Uterus (tissue), 4 donors: ENCODE measurements at places on chromosomes 11 and 22. TPM values are rescaled to one million over a fixed set of nuclear protein-coding genes. Genes with fewer than 3 reads are reported as not detected.

DNA sequence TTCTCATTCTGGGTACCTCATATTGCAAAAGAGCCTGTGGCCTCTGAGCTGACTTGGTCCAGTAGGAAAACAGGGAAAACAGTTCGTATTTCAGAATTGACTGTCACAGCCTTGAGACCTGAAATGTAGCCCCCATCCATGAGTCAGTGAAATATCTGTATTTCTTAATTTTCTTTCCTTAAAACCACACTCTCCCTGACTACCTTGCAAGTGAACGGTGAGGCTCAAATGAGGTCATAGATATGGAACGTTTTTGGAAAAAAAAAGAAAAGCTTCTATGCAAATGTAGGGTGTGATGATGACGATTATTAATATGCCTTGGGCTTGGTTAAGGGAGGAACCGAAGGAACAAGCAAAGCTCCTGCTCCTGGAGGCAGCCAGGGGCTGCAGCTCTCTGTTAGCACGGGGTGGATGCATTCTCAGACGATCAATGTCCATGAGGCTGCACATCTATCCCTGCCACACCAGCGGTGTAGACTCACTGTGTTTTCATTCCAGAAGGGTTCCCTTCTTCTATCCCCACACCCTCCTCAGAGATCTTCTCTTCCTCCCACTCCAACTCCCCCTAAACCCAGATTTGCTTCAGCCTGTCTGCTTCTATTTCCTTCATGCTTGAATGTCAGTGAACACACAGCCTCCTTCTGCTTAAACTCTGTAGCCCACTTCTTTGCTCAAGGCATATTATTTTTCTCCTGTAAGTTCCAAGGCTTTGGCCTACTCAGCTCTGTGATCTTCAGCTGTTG is 29.2 kb upstream of the SCN3B start:
- H3K4me3 ChIP-seq = no peak overlapping the region
- H3K4me1 ChIP-seq = no peaks in the 10 kb centered on the region
- no peak for DNase-seq
- no peaks in the 10 kb centered on the region for H3K36me3 ChIP-seq
- no peaks in the 10 kb centered on the region for H3K27me3 ChIP-seq

The DRD2 gene
- total RNA-seq = not detected

DNA sequence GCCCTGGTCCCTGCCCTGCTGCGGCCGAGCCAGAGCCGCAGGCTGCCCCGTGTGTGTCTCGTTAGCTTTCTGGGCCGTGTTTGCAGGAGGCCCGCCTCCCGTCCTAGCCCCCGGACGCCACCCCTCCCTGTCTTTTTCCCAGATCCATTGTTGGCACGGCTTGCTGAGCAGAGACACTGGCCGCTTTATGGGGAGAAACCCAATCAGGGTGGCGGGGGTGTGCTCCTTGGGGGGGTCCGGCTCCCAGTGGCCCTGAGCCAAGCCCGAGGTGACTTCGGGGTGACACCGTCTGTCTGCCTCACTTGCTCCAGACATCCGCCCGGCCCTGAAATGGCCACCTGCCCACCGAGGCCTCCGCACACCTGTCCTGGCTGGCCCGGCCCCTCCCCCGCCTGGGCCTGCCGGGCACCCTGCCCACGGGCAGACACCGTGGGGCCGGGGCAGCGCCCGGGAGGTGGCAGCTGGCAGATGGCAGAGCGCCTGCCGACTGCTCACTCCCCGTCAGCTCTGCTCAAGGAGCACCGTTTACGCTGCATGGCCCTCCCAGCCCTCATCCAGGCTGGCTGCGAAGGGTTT is 43.1 kb upstream of the PPARA start:
- peak; percentile 68 for DNase-seq
- no peak overlapping the region for H3K4me3 ChIP-seq
- H3K36me3 ChIP-seq = no peaks in the 10 kb centered on the region
- peak overlapping the region; percentile 87 for H3K27ac ChIP-seq

The LRRC56 gene
- total RNA-seq = 1.9 TPM

GRCh38 chr11:106063009-106063408 is 14.1 kb downstream of the KBTBD3 start:
- no peak for DNase-seq
- H3K27ac ChIP-seq = no peak overlapping the region
- H3K27me3 ChIP-seq = no peaks in the 10 kb centered on the region
- H3K36me3 ChIP-seq = no peaks in the 10 kb centered on the region
- H3K4me3 ChIP-seq = no peak overlapping the region

GRCh38 chr11:130839981-130840666 is 76.2 kb downstream of the SNX19 start:
- H3K27ac ChIP-seq = no peak overlapping the region
- no peak for DNase-seq
- H3K4me1 ChIP-seq = no peaks in the 10 kb centered on the region
- no peak overlapping the region for H3K4me3 ChIP-seq
- H3K27me3 ChIP-seq = no peaks in the 10 kb centered on the region
- H3K36me3 ChIP-seq = no peaks in the 10 kb centered on the region

DNA sequence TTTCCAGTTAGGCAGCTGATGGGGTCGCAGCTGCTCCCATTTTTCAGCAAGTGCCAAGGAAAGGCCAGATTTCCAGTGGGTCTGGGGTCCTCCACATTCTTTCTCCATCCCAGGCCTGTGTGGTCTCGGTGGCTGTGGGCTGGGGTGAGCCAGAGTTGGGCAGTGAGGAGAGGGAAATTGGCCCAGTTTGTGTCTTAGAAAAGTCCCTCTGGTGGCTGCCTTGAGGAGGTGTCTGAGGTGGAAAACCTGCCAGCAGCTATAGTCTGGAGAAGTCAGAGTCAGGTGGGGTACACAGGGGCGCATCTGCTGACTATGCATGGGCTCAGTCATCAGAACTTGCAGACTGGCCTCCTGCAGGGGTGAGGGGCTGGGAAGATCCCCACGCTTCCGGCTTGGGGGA is 30.5 kb downstream of the MRGPRD start:
- no peak overlapping the region for H3K4me3 ChIP-seq
- no peak for DNase-seq
- H3K4me1 ChIP-seq = peaks cover 5% of the 10 kb centered on the region
- no peaks in the 10 kb centered on the region for H3K27me3 ChIP-seq
- no peaks in the 10 kb centered on the region for H3K36me3 ChIP-seq
- H3K27ac ChIP-seq = no peak overlapping the region

- no peak for DNase-seq
- H3K27ac ChIP-seq = peak overlapping the region; percentile 17
- no peaks in the 10 kb centered on the region for H3K4me1 ChIP-seq
- no peaks in the 10 kb centered on the region for H3K36me3 ChIP-seq
- H3K4me3 ChIP-seq = no peak overlapping the region
These were observed 55.2 kb upstream of the ZBED5 start for GRCh38 chr11:10913075-10913474.

GRCh38 chr22:32569956-32570355 is 95.3 kb downstream of the FBXO7 start:
- H3K27ac ChIP-seq = no peak overlapping the region
- H3K27me3 ChIP-seq = no peaks in the 10 kb centered on the region
- no peak overlapping the region for H3K4me3 ChIP-seq
- H3K36me3 ChIP-seq = no peaks in the 10 kb centered on the region
- no peaks in the 10 kb centered on the region for H3K4me1 ChIP-seq

The GGTLC2 gene
- not detected for total RNA-seq

- no peaks in the 10 kb centered on the region for H3K4me1 ChIP-seq
- DNase-seq = peak; percentile 47
- H3K36me3 ChIP-seq = no peaks in the 10 kb centered on the region
- no peaks in the 10 kb centered on the region for H3K27me3 ChIP-seq
- H3K27ac ChIP-seq = peak overlapping the region; percentile 49
These were observed 131.9 kb downstream of the ADAMTS15 start for GRCh38 chr11:130580372-130580771.

The SCGB1D2 gene
- total RNA-seq = 1.9 TPM

The SCGB2A2 gene
- total RNA-seq = not detected

- peak; percentile 81 for DNase-seq
- H3K27ac ChIP-seq = peak overlapping the region; percentile 94
- H3K4me3 ChIP-seq = peak overlapping the region; percentile 37
- H3K4me1 ChIP-seq = no peaks in the 10 kb centered on the region
- no peaks in the 10 kb centered on the region for H3K27me3 ChIP-seq
These were observed 4.0 kb upstream of the MCAM start for GRCh38 chr11:119320776-119321524.

DNA sequence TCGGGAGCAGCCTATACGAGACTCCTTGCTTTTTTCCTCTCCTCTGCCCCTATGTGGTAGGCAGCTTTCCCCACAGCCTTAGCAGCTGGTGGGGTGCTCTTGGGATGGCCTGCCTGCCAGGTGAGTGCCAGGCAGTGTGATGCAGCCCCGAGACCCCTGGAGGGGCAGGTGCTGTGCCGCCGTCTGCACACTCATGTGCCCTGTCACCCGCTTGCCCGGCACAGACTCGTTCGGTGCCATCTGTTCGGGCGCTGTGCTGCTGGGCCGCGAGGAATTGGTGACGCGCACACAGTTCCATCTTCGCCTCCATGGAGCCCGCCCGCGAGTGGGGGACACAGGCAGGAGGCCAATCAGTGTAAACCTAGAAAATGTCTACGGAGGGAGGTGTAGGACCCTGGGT is 15.1 kb downstream of the TRMU start:
- no peaks in the 10 kb centered on the region for H3K4me1 ChIP-seq
- DNase-seq = no peak
- no peaks in the 10 kb centered on the region for H3K36me3 ChIP-seq
- H3K27ac ChIP-seq = no peak overlapping the region
- H3K4me3 ChIP-seq = no peak overlapping the region
- no peaks in the 10 kb centered on the region for H3K27me3 ChIP-seq

- peak overlapping the region; percentile 97 for H3K27ac ChIP-seq
- no peak overlapping the region for H3K4me3 ChIP-seq
- H3K27me3 ChIP-seq = no peaks in the 10 kb centered on the region
- no peak for DNase-seq
These were observed 2.7 kb upstream of the POLDIP3 start for GRCh38 chr22:42617155-42617983.

GRCh38 chr22:45680932-45681700 is 9.5 kb downstream of the ATXN10 start:
- no peak overlapping the region for H3K4me3 ChIP-seq
- H3K4me1 ChIP-seq = no peaks in the 10 kb centered on the region
- H3K27me3 ChIP-seq = no peaks in the 10 kb centered on the region
- peak overlapping the region; percentile 11 for H3K27ac ChIP-seq
- no peak for DNase-seq
- H3K36me3 ChIP-seq = no peaks in the 10 kb centered on the region

DNA sequence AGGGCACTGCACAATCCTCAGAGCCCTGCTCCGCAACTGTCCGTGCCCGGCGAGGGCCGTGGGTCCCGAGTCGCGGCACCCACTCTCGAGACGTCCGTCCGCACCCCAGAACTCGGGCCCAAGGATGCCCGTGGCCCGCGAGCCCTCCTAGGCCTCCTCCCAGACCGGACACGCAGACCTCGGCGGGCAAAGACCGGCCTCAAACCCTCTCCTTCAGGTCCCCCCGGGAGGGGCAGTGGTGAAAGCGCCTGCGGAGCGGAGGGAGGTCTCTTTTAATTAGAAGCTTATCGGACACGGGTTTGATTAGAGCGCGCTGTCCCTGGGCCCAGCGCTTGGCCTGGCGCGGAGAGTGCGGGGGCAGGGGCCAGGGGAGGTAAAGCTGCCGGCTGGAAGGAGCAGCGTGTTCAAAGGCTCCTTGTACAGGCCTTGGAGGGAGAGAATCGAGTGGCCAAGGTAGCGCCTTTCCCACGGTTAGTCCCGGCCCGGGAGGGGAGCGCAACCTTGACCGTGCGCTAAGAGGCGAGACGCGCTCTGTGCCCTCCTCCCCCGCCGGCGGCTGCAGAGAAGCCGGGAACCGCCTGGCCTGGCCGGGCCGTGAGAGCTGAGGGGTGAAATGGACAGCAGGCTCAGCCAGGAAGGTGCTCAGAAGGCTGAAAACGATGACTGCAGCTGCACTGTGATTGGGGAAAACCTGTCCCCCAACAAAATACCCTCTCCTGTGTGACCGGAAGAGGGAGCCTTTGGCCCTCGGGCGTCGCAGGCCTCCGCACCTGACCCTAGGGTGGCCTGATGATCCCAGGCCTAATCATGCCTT is 4.6 kb downstream of the WT1 start:
- H3K36me3 ChIP-seq = no peaks in the 10 kb centered on the region
- DNase-seq = peak; percentile 49
- H3K27ac ChIP-seq = peak overlapping the region; percentile 99
- H3K27me3 ChIP-seq = no peaks in the 10 kb centered on the region

GRCh38 chr22:36185828-36186624 is 15.6 kb downstream of the APOL4 start:
- H3K27me3 ChIP-seq = no peaks in the 10 kb centered on the region
- no peaks in the 10 kb centered on the region for H3K4me1 ChIP-seq
- H3K36me3 ChIP-seq = no peaks in the 10 kb centered on the region
- no peak overlapping the region for H3K4me3 ChIP-seq

The GAS2L1 gene
- 10.0 TPM for total RNA-seq

DNA sequence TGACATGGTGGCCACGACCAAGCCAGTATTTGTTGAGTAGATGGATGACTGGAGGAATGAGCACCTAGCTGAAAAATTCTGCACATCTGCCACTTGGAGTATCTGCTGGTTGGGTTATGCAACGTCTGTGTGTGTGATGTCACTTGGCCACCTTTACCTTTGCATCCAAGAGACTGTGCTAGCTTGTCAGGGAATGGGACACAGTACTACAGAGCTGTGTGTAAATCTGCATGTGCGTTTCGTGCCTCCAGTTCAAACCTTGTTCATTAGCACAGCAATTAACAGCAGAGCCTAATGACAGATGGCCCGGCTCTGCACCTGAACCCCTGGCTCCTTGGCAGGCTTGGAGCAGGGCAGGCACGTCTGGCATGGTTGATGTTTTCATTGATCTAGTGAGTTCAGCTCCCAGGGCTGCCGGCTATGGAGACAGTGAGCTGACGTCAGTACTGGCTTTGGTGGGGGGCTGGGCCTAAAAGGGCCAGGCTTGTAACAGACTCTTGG is 188.4 kb upstream of the NAV2 start:
- no peak overlapping the region for H3K27ac ChIP-seq
- H3K4me1 ChIP-seq = no peaks in the 10 kb centered on the region
- DNase-seq = no peak
- H3K36me3 ChIP-seq = no peaks in the 10 kb centered on the region

The FOLR2 gene
- 0.51 TPM for total RNA-seq

The GAS2 gene
- 21.5 TPM for total RNA-seq

The PANX3 gene
- not detected for total RNA-seq

GRCh38 chr11:74818283-74818946 is 69.8 kb downstream of the RNF169 start:
- no peak overlapping the region for H3K27ac ChIP-seq
- no peaks in the 10 kb centered on the region for H3K27me3 ChIP-seq
- H3K4me1 ChIP-seq = no peaks in the 10 kb centered on the region
- H3K36me3 ChIP-seq = no peaks in the 10 kb centered on the region
- H3K4me3 ChIP-seq = no peak overlapping the region
- no peak for DNase-seq
